ENCODE measurements at places on chromosomes 2 and 18.
A peak's percentile ranks its signal among the peaks of the same experiment; 100 is the strongest.

DNA sequence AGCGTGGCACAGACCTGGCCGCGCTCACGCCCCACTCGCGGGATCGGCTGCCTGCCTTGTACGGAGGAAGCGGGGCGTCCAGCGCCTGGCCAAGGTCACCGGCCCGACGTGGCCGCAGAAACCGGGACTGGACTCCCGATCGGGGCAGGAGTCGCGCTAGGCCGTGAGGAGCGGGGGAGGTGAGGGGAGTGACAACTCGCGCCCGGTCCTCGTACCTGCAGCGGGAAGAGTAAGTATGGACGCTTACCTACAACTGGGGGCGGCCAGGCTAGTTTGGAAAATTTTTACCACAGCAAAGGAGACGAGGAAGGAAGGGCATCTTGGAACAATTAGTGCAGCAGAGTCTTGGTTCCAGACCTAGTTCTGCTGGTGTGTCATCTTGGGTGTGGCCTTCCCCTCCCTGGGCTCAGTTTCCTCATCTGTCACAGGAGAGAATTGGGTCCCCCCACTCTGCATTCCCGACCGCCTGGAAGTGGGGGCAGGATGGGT lies 693 bp downstream of the UBE2F start:
- peak; percentile 10 for DNase-seq

GRCh38 chr2:12429779-12430406 lies 286.8 kb upstream of the TRIB2 start:
- no peak for DNase-seq

DNA sequence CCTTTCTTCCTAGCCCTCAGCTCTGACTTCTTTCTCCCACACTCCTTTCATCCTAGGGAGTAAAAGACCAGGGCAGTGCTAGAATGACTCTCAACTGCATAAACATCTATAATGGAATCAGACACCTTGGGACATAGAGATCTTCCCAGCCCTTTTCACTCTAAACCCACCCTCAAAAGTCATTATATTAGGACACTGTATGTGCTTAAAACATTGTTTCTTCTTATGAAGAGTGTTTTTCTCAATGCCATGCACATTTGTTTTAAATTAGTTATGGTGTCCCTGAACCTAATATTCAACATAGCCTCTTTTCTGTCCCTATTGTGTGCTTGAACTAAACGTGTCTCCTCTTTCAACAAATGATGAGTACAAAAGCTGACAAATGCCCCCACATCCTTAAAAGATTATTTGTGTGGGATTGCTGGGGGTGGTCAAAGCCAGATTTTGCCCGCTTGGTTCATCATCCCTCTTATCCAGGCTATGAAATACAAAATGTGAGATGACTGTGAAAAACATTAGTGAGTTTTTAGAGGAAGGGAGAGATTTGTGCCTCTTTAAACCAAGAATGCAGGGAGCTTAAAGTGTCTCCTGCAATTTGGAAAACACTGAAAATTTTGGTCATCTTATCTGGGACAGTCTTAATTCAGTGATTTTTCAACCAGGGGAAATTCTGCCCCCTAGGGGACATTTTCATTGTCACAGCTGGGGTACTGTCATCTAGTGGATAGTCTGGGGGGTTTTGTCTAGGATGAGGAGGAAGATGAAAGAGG lies 29.0 kb downstream of the SERPINB5 start:
- DNase-seq = peak; percentile 32

GRCh38 chr2:27032495-27033252 lies at the start of gene TMEM214:
Gene TMEM214, plus strand, starts transcription at chr2:27032965. Its CDS starts 51 bp downstream, at chr2:27033016.
- peak; percentile 93 for DNase-seq

DNA sequence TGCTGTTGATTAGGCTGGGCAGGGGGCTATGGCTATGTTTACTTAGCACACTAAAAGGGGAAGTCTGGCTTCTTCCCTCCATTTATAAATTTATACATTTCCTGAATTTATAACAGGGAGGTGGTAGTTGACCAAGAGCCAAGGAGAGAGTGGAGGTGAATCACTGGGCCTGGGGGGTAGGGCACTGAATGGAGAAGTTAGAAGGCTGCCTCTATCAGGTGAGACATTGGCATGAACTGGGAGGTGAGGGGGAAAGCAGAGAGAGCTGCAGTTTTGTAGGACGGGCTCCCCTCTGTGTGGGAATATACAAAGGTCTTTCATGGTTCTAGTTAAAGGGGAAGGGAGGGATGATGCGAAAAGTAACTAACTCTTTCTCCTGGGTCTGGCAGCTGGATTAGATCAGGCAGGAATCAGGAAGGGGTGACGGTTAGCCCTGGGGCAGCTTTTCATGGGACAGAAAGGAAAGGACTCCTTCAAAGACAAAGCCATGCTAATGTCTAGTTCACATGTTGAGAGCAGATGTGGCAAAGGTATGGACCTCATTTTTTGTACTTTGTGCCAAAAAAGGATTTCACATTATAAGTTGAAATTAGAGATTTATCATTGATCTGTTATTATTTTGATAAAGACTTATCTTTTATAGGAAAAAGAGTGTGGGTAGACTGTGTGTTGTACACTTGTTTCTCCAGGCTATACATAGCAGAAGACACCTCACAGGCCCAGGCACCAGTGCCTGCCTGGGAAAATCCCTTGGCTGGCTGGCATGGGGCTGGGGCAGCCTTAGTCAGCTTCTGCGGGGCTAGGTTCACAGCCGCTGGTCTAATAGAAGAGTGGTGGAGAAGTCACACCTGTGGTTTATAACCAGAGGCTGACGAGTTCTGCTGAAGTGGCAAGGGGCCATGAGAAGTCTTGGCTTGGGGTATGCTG lies 158.7 kb downstream of the CLIP4 start:
- DNase-seq = no peak

DNA sequence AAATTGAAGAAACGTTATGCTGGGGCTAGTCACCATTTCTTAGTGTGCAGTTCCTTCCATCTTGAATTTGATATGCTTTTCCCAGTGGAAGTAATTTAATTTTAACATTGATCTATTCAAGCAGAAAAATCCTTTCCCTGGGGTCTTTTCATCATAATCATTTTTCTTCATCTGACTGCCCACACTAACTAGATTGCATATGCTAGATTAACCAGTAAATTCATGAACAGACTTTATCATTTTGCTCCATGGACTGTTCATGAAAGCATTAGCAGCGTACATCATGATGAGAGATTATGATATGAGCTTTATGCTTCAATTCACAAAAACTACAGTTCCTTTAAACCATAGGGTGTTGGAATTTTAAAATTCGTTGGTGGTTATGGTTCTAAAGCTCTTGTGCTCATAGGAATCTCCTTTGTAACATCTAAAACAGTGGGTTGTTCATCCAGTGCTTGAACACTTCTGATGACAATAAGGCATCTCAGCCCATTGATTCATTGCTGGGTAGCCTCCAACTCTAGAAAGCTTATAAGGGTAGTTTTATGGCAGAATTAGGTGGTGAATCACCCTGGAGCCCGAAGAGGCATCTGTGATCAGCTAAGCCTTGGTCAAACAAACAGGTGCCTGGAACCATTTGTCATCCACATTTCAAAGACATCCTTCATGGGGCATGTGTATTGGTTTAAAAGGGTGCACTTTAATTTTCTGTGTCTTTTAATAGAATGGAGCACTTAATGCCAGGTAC lies 77.2 kb upstream of the NDUFV2 start:
- DNase-seq = no peak

GRCh38 chr18:2723207-2723606 lies 67.7 kb downstream of the SMCHD1 start:
- DNase-seq = no peak

GRCh38 chr2:125564471-125564870 lies 1091.5 kb upstream of the GYPC start:
- peak; percentile 4 for DNase-seq

All from HEK293T (cell line).